Hematopoietic multipotent progenitor cell treated with erythropoietin and hydrocortisone succinate and interleukin-3 and kit ligand, for 15 days (in vitro differentiated cells): ENCODE measurements at places on chromosomes 2 and 18.

- DNase-seq: no peak
Measured at GRCh38 chr2:230910546-230911177, 14.4 kb downstream of the GPR55 start.

- DNase-seq: no peak
Measured at GRCh38 chr2:109679626-109680025, 65.5 kb downstream of the SOWAHC start.

DNA sequence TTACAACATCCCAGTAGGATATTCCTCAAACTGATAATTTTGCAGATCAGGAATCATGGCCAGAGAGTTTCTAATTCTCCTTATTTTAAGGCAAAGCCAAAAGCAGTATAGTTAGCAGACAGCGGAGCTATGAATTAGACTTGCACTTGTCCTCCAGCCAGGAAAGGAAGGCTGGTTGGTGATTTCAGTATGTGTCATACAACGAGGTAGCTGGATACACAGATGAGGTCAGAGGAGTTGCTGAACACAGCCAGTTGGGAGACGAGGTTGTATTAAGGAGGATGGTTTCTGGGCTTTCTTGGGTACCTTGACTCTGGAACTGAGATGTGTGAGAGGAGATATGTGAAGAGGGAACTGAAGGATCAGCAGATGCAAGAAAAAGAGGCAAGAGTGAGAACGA is 185.2 kb downstream of the SOX11 start:
- no peak for DNase-seq

DNA sequence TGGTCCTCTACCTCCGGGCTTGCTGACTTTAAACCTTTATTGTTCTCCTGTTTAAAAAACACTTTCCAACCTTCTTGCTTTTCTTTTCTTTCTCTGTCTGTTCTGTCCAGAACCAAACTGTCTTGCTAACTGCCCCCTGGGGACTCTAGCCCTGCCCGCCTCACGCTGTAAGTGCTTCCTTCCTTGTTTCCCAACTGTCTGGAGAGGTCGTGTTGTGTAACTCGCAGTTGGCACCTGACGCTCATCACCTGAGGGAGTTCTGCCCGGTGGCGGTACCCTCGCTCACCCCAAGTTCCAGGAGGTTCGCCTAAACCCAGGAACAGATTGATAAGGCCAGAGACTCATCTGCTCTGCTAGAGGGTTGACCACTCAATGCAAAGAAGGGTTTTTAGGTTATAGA is 123.4 kb downstream of the MTCL1 start:
- no peak for DNase-seq

DNA sequence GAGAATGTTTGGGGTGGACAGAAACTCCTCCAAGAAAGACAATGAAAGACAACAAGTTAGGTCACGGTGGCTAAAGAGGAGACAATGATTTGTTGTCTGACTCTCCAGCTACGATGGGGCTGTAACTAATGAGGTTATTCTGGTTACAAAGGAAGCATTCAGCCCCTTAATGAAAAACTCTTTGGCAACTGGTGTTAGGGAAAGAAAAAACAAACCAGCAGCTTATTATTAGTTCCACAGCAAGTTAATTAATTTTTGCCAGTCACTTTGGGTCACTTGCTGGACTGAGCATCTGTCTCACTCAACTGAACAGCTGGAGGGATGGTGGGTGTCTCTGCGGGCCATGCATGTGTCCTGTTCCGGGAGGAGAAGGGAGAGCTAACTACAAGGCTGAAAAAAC is 263.7 kb downstream of the ALK start:
- DNase-seq: no peak

DNA sequence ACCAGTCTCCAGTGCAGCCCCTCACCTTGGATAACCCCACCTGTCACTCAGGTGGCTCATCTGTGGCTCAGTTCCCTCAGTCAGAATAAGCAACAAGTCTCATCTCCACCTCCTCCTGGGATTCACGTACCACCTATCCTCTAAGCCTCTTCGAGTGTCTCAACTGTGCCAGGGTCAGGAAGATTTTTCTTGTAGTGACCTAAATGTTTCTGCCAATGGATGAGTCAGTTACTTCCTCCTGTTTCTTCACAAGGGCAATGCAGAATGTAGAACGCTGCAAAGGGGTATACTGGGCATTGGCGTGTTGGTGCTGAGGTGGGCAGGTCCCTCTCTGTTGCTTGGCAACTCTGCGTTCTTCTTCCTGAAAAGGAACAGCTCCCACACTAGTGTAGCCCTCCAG is 213.3 kb upstream of the CXCR4 start:
- no peak for DNase-seq

DNA sequence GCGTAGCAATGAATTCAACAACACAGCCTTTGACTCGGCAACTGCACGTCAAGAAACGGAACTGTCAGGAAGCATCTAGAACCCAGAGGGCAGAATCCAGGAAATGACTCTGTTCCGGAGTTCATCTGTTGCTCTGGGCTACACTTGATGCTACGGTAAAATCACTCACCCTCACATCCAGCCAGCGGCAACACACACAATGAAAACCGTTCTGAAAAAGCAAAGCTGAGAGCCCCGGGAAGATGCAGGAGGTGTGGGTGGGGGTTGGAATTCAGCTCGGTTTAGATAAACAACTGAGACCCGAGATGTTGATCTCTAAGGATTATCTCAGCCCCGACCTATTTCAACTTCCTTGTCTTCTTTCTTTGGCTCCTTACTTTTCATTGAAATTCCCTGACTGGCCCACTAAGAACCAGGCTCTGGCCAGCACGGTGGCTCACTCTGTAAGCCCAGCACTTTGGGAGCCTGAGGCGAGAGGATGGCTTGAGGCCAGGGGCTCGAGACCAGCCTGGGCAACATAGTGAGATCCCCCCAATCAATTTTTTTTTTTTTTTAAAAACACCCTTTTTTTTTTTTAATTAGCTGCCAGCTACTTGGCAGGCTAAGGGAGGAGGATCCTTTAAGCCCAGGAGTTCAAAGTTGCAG is 13.3 kb upstream of the RAB17 start:
- no peak for DNase-seq

- DNase-seq: no peak
Measured at GRCh38 chr2:27955384-27956161, 65.0 kb downstream of the BABAM2 start.

DNA sequence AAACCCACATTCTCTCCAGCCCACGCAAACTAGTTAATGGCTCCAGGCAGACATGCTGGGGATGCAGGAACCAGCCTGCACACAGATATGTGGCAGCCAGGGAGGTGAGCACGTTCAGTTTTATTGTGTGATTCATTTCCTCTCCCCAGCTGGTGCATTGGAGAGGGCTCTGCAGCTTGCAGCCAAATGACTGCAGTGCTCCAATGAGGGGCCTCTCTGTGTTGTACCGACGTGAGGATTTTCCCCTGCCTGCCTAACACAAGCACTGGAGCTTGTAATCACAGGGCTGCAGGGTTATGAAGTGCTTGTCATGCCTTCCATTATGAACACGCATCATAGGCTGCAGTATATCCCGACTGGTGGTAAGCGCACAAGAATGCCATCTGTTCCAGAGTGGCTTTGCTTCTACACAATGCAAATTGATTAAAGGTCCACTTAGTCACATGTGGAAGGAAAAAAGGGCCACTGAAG is 92.3 kb upstream of the THUMPD2 start:
- no peak for DNase-seq

DNA sequence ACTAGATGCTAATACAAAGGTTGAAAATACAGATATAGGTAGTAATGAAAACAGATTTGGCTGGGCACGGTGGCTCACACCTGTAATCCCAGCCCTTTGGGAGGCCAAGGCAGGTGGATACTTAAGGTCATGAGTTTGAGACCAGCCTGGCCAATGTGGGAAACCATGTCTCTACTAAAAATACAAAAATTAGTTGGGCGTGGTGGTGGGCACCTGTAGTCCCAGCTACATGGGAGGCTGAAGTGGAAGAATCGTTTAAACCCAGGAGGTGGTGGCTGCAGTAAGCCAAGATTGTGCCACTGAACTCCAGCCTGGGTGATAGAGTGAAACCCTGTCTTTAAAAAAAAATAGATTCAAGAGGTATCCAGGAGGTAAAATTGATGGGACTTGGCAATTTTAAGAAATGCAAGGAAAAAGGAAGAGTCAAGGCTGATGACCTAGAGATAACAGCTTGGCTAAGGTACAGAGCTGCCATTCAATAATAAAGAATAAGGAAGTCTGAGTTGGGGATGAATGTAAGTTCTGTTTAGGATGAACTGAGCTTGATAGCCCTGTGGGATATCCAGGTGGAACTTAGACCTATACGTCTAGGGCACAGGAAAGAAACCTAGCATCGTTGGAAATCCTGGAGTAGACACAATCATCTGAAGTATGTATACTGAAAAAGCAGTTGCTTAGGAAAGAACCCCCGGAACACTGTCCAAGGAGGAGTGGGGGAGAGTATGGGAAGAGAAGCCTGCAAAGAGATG is 9.1 kb downstream of the MAT2A start:
- DNase-seq: no peak

DNA sequence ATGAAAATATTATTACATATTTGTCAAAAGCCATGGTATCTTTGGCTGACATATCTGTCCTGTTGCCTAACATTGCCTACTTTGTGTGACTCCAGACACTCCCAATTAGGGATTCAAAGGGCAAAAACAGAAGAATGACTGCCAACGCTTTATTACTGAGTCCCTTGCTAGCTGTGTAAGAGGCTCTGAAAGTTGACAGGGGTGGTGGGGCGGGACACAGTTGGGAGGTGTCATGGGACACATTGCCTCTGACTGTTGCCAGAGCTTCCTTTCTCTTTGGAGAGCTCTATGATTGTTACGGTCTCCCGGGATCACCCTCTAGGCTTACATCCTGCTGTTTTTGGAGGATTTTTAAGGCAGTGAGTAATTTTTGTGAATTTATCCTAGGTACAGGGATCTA is 249.6 kb upstream of the ACVR2A start:
- DNase-seq: no peak

DNA sequence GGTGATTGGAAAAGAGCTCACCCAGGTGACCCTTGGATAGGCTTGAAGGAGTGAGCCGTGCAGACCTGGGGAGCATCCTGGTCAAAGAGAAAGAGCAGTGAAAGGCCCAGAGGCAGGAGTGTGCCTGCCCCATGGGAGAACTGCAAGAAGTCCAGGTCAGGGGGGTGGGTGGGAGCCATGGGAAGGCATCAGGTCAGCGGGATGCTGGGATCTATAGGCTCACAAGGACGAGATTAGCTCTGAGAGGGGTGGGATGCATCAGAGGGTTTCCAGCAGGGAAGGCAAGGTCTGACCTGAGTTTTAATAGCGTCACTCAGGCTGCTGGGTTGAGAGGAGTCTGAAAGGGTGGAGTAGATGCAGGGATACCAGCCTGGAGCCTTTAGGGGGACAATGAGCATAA is 158.6 kb downstream of the SMAD7 start:
- DNase-seq: no peak

DNA sequence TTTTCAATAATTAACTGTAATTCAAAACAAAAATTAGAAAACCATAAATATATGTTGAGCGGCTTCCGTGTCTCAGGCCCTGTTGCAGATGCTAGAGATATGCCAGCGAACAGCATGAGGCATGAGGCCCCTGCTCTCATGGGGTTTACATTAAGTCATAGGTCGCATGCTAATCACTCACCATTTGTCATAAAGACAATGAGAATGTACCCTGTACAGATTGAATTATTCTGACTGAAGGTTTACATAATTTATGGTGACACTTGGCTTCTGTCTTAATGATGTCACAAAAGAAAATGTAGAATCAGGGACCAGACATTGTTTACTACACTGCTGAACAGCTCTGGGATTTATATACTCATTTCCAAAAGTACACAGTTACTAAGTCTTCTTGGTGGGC is 5.9 kb upstream of the VAPA start:
- no peak for DNase-seq

DNA sequence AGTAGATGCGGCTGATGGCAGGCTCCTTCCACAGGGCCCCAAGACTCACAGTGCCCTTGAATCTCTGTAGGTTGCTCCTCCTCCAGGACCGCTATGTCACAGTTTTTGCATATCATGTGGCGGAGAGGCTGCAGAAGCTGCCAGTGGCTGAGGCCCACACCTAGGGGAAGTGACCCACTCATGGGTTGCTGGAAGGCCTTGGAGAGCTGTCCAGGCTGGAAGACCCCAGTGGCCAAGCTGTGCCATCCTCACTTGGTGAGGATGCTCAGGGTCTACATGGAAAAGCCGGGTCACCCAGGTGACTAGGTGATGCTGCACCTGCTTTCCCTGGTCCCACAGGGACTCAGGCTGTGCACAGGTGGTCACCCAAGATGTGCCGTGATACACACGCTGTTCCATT is 90.6 kb downstream of the SEPTIN10 start:
- no peak for DNase-seq

DNA sequence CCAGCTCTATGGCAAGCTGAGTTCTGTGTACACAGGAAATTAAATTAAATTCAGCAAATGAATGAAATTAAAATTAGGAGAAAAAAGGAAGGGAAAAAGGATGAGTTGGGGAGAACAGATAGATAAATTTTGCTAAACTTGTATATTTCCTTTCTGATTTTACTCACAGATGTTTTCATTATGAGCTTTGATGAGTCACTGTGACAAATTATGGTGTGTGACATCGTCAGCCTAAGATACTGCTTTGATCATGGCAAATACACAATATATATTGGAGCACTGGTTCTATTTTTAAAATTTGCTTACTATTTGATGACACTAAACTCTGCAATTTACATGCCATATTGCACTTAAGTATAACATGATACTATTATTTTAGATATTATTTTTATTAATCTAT is 464.6 kb upstream of the SPHKAP start:
- DNase-seq: no peak

GRCh38 chr2:213566846-213567245 is 282.6 kb downstream of the SPAG16 start:
- no peak for DNase-seq

DNA sequence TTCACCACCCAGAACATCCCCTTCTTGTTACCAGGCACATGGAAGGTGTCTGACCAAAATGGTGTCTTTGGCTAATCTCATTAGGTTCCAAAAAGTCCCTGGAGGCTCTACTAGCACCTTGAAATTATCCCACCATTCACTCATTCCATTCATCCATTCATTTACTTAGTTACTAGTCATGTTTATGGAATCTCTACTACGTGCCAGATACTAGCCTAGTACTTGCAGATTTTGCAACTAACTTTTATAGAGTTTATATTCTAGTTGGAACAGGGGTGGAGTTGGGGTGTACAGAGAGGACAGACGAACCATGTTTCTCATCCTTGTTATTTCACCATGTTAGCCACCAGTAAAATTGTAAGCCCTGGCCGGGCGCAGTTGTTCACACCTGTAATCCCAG is 4.0 kb upstream of the NOP58 start:
- no peak for DNase-seq

DNA sequence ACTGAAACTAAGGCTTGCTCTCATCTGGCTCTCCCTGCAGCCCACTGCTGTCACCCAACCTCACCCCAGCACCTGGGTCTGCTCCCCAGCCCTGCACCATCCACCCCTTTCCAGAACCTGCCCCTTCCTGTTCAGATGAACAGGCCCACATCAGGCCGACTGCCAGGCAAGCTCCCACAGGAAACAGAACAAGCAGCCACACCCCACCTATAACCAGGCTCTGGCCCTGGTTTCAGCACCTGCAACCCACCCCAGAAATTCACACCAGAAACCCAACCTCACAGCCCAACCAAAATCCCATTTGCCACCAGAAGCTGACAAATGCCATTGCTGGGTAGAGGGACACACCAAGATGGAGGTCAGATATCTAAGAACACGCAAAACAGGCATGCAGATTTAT is 159.2 kb upstream of the ID2 start:
- DNase-seq: no peak

GRCh38 chr2:96537066-96537733 is 648 bp downstream of the ARID5A start:
- DNase-seq: peak; percentile 12

GRCh38 chr2:15049096-15049993 is 416.8 kb downstream of the LRATD1 start:
- DNase-seq: no peak
